Caco-2 (cell line): ENCODE measurements at places on chromosomes 2 and 18. TPM values are rescaled to one million over a fixed set of nuclear protein-coding genes. Genes with fewer than 3 reads are reported as not detected.

Gene RFX8
- total RNA-seq, result not detected in 2 replicates

Gene LRP1B
- total RNA-seq, result 0.30 TPM in 1 of 2 replicates, not detected in the other

Gene SP5
- total RNA-seq, result 149 and 161 TPM in 2 replicates

Gene EIF2AK2
- 41.7 and 50.1 TPM in 2 replicates for total RNA-seq

Gene CREG2
- total RNA-seq, result 119 and 120 TPM in 2 replicates

Gene NAT8
- not detected in 2 replicates for total RNA-seq

Gene ITGA6
- 27.8 and 33.0 TPM in 2 replicates for total RNA-seq

Gene HK2
- 19.9 and 22.6 TPM in 2 replicates for total RNA-seq

Gene LRRC30
- not detected in 2 replicates for total RNA-seq

Gene CASP10
- 5.8 and 5.9 TPM in 2 replicates for total RNA-seq

Gene ATG9A
- 59.6 and 62.9 TPM in 2 replicates for total RNA-seq

Gene OTOS
- not detected in 2 replicates for total RNA-seq

Gene SMIM21
- not detected in 2 replicates for total RNA-seq

GRCh38 chr18:9916077-9916639 is 2.3 kb downstream of the VAPA start:
- H3K27me3 ChIP-seq, result no peaks in the 10 kb centered on the region
- peak overlapping the region; percentile 72 for H3K27ac ChIP-seq
- no peaks in the 10 kb centered on the region for H3K36me3 ChIP-seq
- DNase-seq, result no peak

DNA sequence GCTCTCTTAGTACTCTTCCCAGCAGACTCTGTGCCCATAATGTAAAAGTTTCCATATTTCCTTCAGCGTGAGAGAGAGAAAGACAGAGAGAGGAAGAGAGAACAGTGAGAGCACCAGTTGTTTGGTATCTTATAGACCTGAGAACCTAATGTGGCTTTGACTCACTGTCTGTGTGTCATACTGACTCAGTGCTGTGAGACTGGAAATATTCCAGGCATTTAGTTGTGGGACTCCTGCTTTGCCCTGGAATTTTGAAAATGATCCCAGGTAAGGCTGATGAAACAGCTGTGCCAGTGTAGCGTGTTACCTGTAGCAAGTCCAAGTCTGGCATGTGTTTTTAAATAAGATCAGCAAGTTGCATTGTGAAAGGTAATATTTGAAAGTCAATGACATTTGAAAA is 87.9 kb upstream of the KCNH7 start:
- H3K4me3 ChIP-seq, result no peak overlapping the region
- H3K27ac ChIP-seq, result peak overlapping the region; percentile 63
- no peaks in the 10 kb centered on the region for H3K27me3 ChIP-seq
- H3K36me3 ChIP-seq, result no peaks in the 10 kb centered on the region
- no peak for DNase-seq

- H3K27ac ChIP-seq, result no peak overlapping the region
- no peaks in the 10 kb centered on the region for H3K27me3 ChIP-seq
- no peaks in the 10 kb centered on the region for H3K4me1 ChIP-seq
- no peak overlapping the region for H3K4me3 ChIP-seq
- no peak for DNase-seq
Measured at GRCh38 chr2:212424082-212424481, 114.5 kb downstream of the ERBB4 start.

GRCh38 chr2:77487074-77487803 is 34.9 kb downstream of the LRRTM4 start:
- H3K36me3 ChIP-seq, result no peaks in the 10 kb centered on the region
- no peak for DNase-seq
- H3K4me1 ChIP-seq, result no peaks in the 10 kb centered on the region
- no peak overlapping the region for H3K4me3 ChIP-seq
- H3K27ac ChIP-seq, result no peak overlapping the region
- no peaks in the 10 kb centered on the region for H3K27me3 ChIP-seq

DNA sequence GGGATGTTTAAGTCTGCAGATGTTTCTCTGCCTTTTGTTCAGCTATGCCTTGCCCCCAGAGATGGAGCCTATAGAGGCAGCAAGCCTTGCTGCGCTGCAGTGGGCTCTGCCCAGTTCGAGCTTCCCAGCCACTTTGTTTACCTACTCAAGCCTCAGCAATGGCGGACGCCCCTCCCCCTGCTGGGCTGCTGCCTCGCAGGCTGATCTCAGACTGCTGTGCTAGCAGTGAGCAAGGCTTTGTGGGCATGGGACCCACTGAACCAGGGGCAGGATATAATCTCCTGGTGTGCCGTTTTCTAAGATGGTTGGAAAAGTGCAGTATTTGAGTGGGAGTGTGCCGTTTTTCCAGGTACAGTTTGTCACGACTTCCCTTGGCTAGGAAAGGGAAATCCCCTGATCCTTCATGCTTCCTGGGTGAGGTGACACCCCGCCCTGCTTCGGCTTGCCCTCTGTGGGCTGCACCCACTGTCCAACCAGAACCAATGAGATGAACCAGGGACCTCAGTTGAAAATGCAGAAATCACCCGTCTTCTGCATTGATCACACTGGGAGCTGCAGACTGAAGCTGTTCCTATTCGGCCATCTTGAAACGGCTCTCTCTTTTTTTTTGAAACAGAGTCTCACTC is 27.6 kb upstream of the ADAM23 start:
- no peak for DNase-seq
- H3K27ac ChIP-seq, result no peak overlapping the region
- no peaks in the 10 kb centered on the region for H3K27me3 ChIP-seq

DNA sequence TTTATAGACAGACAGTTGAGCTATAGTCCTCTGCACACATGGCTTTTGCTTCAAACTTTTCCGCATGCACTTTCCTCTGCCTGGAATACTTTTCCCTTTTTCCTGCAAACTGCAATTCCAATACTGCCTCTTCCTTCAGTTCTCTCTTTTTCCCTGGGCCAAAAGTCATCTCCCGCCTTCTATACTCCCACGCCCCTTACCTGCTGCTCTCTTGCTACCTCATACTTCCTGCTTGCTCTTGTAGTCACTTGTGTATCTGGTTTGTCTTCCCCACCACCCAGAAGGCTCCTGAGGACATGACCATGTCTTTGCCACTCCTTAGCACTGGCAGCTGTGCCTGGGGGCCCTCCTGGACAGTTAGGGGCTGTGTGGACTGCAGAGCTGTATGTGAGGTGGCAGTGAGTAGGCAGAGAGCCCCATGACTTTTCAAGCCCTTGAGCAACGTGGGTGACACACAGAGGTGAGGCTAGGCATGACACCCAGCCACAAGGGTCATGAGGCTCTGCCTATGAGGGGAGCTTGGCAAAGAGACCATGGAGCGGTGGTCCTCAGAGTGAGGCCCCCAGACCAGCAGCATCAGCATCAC is 23.2 kb downstream of the SPEG start:
- no peaks in the 10 kb centered on the region for H3K27me3 ChIP-seq
- 0 out of 2 replicates have a peak, but pooled peaks cover 4% of the 10 kb centered on the region for H3K4me1 ChIP-seq
- peak overlapping the region; percentile 20 for H3K27ac ChIP-seq
- no peak for DNase-seq
- H3K4me3 ChIP-seq, result no peak overlapping the region

- H3K27me3 ChIP-seq, result peaks cover 1% of the 10 kb centered on the region; the same call in 1 of the 2 replicates
- DNase-seq, result no peak
- H3K4me3 ChIP-seq, result no peak overlapping the region
- no peaks in the 10 kb centered on the region; the same call in 1 of the 2 replicates for H3K4me1 ChIP-seq
- H3K27ac ChIP-seq, result peak overlapping the region; percentile 37
- no peaks in the 10 kb centered on the region for H3K36me3 ChIP-seq
Measured at GRCh38 chr2:44940732-44941464, 604 bp upstream of the SIX3 start.

GRCh38 chr2:231672617-231673347 is 35.5 kb upstream of the PTMA start:
- peak overlapping the region; percentile 45 for H3K27ac ChIP-seq
- no peaks in the 10 kb centered on the region for H3K36me3 ChIP-seq
- peak; percentile 48 for DNase-seq
- no peaks in the 10 kb centered on the region for H3K27me3 ChIP-seq

DNA sequence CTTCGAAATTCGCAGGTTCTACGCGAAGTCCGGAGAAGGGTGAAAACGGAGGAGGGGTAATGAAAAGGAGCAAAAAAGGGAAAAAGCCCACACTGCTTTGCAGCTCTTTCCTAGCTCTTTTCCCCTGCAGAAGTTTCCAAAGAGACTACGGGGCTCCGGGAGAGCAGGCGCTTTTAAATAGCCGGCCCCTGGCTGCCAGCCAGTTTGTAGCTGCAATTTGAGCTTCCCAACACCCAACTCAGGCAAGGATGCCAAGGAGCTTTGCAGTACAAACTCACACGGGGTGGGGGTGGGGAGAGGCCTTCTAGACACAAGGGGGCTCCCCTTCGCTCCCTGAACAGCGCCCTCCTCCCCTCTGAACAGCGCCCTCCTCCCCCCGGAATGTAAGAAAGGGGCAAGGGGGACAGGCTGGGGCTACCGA is at the start of gene IGFBP5:
Gene IGFBP5 (minus strand): TSS at position 149 of the 421 bp plus-strand sequence. CDS start 774 bp downstream, outside the sequence.
- H3K27ac ChIP-seq, result no peak within 1 kb of the TSS
- H3K27me3 ChIP-seq, result no peaks in the 10 kb centered on the region; the same call in 1 of the 2 replicates
- no peaks in the 10 kb centered on the region for H3K36me3 ChIP-seq
- DNase-seq, result no peak
- peak within 1 kb of the TSS; percentile 19; the same call in 1 of the 2 replicates for H3K4me3 ChIP-seq
- H3K4me1 ChIP-seq, result peaks cover 6% of the 10 kb centered on the region; the same call in 1 of the 2 replicates

- H3K27ac ChIP-seq, result no peak overlapping the region
- H3K27me3 ChIP-seq, result no peaks in the 10 kb centered on the region
- no peaks in the 10 kb centered on the region for H3K36me3 ChIP-seq
- peaks cover 13% of the 10 kb centered on the region; the same call in 1 of the 2 replicates for H3K4me1 ChIP-seq
- no peak overlapping the region for H3K4me3 ChIP-seq
Measured at GRCh38 chr2:31979018-31979417, 31.8 kb downstream of the MEMO1 start.

DNA sequence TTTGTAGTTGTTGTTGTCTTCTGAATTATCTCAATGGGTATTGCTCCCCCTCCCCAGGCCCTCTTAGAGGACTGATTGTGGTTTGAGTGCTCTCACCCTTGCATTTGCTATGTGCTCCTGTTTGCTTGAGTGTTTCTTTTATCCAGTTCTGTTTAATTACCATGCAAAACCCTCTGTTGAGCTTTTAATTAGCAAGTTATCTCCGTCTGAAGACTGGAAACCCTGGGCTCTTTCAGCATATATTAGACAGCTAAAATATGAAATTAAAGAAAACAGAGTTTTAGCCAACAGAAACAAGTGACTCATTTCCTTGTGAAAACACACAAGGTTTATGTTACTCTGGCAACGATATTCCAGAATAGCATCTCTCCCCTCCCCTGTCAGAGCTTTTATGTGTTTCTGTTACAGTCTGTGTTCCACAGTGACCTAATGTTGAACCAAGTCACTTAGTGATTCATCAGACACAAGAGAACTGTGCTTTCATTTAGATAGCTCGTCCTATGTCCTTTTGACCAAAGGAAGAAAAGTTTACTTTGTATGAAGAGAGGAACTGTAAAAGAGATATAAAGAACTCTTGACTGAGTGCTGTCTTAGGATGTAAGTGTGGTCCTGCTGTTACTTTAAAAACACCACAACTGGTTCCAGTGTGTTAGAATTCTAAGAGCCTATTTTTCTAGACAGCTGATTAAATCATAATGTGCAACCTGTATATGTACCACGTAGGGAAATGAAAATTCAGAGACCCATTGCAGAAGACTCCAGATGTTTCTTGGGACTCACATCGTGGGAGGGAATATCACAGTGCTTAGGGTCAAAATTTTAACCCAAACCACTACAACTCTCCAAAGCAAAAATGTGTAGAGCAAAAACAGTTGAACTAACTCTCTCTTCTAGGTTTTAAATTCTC is 172.8 kb upstream of the RBMS1 start:
- no peak for DNase-seq
- no peak overlapping the region for H3K27ac ChIP-seq
- no peaks in the 10 kb centered on the region for H3K36me3 ChIP-seq
- no peaks in the 10 kb centered on the region for H3K4me1 ChIP-seq

GRCh38 chr2:172079416-172079815 is 5.9 kb upstream of the DLX1 start:
- no peak overlapping the region for H3K4me3 ChIP-seq
- no peak for DNase-seq
- no peaks in the 10 kb centered on the region for H3K4me1 ChIP-seq
- no peaks in the 10 kb centered on the region for H3K27me3 ChIP-seq

DNA sequence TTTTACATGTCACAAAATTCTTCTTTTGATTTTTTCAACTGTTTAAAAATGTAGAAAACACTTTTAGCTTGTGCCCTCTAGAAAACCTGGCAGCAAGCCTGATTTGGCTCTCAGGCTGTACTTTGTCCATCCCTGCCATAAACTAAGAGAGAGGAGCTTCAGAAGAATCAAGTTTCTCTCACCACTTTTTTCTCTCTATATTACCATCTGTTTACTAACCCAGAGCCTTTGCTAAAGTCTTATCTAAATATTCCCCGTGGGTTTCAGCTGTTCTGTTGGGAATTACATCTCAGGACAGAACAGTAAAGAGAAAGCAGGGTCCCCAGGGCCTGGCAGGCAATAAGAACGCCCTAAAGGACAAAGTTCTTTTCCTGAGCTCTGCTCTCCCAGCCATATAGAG is 409.1 kb upstream of the CRIM1 start:
- H3K36me3 ChIP-seq, result no peaks in the 10 kb centered on the region
- no peaks in the 10 kb centered on the region for H3K27me3 ChIP-seq
- no peak overlapping the region for H3K4me3 ChIP-seq
- no peaks in the 10 kb centered on the region for H3K4me1 ChIP-seq
- DNase-seq, result peak; percentile 8

DNA sequence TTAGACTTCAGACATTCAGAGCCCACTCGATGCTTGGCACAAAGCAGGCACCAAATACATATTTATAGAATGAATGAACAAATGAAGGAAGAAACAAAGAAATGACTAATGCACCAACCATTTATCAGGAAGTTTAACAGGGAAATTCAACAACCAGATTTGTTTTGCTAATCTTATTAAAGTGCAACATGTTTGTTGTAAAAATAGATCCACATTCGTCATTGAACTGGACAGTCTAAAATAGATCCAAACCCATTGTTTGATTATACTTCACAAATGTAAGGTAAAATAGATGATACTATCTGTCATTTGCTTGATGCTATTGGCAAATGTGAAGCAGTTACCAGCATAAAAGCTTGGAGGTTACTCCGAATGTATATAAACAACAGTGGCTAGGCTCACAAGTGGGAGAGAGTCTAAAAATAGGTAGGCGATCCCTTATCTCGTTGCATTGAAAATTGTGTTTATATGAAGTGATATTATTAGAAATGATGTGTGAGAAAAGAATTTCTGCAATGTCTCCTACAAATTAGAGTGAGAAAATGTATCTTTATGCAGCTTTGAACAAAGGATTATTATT is 246.2 kb downstream of the NEDD4L start:
- no peak overlapping the region for H3K4me3 ChIP-seq
- no peaks in the 10 kb centered on the region for H3K36me3 ChIP-seq
- no peaks in the 10 kb centered on the region for H3K27me3 ChIP-seq
- H3K27ac ChIP-seq, result no peak overlapping the region
- no peak for DNase-seq

DNA sequence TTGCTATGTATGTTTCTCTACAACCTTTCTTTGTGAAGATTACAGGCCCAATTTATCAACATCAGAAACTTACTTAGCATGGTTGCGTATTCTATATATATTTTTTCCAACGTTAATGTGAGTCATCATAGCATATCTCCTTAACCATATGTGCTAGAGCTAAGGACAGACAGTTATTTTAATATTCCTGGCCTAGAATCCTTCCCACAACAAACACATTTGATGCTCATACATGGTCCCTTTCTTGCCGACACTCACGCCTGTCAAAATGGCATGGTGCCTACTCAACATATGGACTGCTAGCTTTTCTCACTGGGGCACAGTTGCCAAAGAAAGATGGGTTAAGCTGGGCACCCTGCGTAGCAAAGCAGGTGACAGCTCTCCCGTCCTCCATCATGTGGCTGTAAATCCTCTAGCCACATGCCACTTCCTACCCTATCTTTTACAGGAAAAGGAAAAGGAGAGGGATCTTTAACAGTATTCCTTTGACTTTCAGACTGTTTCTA is 75.2 kb upstream of the GALNT5 start:
- no peak overlapping the region for H3K27ac ChIP-seq
- H3K4me3 ChIP-seq, result no peak overlapping the region
- H3K4me1 ChIP-seq, result no peaks in the 10 kb centered on the region
- DNase-seq, result no peak
- no peaks in the 10 kb centered on the region; the same call in 1 of the 2 replicates for H3K27me3 ChIP-seq
- H3K36me3 ChIP-seq, result no peaks in the 10 kb centered on the region
